ENCODE measurements at places on chromosomes 1 and 21.

DNA sequence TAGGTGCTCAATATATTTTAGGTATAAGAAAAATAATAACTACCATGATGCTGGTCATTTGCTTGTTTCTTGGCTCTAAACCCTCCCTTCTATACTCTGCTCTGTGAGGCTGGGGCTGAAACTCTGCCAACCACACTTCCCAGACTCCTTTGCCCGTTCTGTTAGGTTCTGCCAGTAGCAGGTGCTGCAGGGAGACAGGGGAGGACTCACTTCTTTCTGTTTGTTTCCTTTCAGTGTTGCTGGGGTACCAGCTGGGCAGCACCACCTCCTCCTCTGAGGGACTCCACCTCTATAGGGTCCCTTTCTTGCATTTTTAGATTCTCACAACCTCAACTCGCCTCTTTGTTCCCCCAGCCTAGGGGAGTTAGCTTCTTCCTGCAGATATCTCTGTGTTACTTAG, 17.0 kb upstream of the SH2D2A start:
- DNase-seq, result no peak

- no peak for DNase-seq
These were observed 8.6 kb upstream of the NKAIN1 start for GRCh38 chr1:31248276-31248675.

GRCh38 chr21:33980276-33980916, 64.8 kb upstream of the ATP5PO start:
- DNase-seq, result no peak

- DNase-seq, result no peak
These were observed 6.4 kb upstream of the LORICRIN start for GRCh38 chr1:153253076-153253475.

DNA sequence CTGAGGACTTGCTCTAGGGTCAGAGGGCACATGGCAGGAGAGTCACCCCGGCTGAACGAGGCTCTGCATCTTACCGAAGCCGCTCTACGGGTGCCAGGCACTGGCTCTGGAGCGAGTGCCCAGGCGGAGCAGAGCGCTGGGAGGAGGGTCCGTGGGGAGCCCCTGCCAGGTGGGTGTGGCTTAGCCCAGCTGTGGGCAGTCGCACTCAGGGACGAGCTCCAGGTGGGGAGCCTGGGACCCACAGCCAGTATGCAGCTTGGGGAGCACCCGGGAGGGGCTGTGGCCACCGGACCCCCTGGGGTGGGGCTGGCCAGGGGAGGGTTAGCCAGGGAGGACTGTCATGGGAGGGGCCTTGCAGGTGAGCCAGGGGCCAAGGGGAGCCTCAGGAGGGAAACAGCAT, 3.8 kb downstream of the AGRN start:
- no peak for DNase-seq

GRCh38 chr1:241696815-241697639, 44.9 kb downstream of the WDR64 start:
- no peak for DNase-seq

DNA sequence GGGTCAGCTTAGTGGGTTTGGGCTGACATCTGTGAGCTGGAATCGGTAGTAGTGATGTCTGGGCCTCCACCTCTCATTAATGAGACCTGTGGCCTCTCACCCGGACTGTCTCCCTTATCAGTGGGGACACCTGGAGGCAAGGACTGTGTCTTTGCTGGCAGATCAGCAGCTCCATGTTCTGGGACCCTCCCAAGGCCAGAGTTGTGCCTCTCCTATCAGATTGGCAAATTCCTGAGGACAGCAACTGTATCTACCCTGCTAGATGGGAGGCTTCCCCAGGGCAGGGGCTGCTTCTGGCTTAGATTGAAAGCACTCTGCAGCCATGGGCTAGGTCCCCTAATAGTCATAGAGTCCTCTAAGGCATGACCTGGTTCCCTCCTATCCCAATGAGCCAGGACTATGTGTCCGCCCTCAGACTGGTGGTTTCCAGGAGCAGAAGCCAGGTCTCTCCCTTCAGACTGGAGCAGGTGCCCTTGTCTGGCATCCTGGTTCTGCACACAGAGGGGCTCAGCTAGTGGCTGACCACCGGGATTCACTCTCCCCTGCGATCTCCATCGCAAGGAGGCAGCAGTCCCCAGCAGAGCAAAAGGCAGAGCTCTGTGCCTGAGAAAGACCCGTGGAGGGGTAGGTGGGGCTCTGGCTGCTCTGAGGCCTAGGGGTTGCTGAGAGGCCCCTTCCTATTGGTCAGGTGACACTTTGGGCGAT, 5.8 kb downstream of the DRAXIN start:
- no peak for DNase-seq

GRCh38 chr1:30085811-30086770, 637.3 kb downstream of the MATN1 start:
- DNase-seq, result peak; percentile 63

DNA sequence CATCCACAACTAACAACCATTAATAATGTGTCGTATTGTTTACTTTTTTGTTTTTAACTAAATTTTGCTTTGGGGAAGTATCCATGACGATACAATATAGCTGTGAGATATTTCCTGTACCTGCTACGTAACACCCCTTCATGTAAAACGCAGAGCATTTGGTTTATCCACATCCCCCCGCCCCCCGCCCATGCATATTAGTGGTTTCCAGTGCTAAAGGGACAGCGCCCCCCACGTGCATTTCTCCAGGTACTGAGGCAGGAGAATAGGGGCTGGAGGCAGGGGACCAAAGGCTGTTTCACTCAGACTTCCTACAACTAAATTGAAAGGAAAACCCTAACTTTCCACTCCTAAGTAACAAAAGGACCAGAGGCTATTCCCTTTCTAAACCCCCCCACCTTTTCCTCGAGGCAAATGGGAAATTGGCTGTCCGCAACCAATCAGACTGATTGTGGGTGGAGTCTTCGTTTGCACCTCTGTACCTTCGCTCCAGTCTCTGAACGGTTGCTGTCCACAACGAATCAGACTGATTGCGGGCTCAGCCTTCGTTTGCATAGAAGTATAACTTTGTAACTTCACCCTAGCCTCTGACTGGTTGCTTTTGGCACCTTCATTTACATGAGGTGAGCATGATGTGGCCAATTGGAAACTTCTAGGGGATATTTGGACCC, 12.2 kb upstream of the RIPK4 start:
- DNase-seq, result no peak

- DNase-seq, result no peak
These were observed 243 bp downstream of the ADAM15 start for GRCh38 chr1:155051342-155051776.

DNA sequence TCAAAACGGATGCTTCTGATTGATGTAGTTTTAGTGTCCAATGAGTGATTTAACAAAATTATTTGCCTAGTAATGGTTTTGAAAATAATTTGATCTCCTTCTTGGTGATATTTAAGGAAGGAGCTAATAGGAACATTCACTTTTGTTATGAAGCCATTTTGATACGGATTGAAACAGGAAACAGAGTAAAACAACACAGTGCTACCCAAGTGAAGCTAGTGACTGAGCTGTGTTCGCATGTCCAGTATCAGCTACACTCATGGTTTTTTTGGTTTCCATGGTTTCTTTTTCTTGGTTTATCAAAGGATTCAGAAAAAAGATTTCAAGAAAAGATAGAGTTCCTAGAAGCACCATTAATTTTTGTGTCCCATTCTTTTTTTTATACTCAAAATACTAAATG, 40.1 kb upstream of the PLEKHO1 start:
- no peak for DNase-seq

DNA sequence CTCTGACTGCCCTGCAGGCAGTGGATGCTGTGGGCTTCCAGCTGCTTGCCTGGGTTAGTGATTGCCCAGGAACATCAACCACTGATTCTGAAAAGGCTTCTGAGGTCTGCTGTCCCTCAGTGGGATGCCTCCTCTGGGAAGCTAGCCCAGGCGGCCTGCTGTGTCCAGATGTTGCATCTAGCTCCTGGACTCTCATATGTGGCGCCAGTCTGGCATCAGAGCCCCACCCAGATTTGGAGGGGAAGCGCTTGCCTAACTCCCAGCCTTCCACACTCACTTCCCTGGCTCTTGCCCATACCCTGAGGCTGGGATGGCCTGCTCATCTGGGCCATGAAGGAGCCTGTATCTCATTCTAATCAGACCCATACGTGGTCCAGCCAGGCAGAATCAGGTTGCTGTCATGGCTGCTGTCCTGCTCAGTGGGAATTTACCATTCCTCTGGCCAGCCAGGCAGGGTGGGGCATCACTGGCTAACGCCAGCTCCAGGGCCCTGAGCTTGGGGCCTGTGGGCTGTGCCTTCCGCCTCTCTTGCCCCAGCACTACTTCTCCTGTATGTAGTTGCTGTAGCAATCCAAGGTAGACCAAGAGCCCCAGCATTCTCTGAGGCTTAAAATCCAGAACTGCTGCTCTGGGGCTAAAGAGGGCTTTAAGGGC, 4.1 kb downstream of the CSF1 start:
- DNase-seq, result no peak

GRCh38 chr1:78854556-78854955, 152.0 kb downstream of the ADGRL4 start:
- no peak for DNase-seq

DNA sequence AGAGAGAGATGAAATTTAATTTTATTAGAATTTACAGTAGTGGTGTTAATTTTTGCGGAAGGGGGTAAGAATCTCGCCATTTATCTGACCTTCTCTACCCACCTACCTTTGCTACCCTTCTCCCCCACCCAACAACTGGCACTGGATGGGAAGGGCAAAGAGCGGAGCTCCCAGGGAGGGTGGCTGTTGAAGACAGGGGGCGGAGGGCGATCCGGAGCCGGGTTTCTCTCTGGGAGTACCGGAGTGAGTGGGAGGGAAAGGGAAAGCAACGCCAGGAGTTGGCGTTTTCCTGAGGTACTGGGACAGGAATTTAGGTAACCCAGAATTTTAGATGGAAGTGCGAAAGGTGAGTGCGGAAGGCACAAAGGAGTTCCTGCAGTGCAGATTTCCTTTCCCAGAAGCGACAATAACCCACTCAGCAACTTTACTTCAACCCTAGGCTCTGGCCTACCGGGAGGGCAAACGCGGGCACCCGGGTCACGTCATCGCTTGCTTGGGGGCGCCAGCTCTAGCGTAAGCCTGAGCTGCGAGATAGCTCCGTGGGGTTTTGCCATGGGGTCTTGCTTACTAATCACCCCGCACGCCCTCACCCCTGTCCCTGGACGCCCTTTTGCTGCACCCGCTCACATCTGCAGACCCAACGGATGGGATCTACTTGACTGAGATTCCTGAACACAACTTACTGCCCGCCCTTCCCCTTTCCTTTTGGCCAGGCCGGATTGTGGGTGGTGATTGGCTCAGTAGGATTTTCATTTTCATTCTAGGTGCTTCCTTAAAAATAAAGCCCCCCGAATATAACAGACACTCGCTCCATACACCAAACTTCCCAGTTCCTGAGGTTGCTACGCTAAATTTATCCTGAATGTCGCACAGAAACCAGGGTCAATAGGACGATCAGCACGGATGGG, 413.0 kb upstream of the ESRRG start:
- no peak for DNase-seq

GRCh38 chr1:247966532-247967204, 1.6 kb downstream of the OR2AK2 start:
- DNase-seq, result no peak

- no peak for DNase-seq
These were observed 522.5 kb downstream of the SMYD3 start for GRCh38 chr1:245984390-245985155.

DNA sequence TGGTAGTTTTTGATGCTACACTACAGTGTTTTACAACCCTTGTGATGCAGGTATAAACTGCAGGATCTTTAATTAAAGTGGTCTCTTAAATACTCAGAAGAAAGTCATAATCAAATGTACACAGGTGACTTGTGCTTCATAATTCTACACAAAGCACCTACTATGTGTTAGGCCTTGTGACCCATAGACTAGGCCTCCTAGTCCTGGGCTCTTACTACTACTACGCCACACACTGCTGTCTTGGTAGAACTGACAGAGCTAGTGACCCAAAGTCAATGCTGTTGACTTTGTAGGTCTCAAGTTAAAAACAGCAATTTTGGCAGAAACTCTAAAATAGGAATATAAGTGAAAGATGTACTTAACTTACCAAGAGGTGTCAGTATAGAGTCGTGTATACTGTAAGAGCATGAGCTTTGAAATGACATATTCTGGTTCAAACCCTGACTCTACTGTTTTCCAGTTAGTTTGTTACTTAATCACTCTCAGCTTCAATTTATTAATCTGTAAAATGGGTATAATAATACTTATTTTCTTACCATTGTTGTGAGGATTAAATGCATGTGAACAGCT, 48.6 kb upstream of the LMO4 start:
- DNase-seq, result no peak

GRCh38 chr1:10979483-10979920, 33.0 kb upstream of the TARDBP start:
- DNase-seq, result no peak

- no peak for DNase-seq
These were observed 114.4 kb downstream of the CAMTA1 start for GRCh38 chr1:6899621-6900020.

GRCh38 chr1:119675349-119676345, 27.6 kb upstream of the ZNF697 start:
- DNase-seq, result no peak

GRCh38 chr1:29062157-29062942, 61.4 kb downstream of the TMEM200B start:
- DNase-seq, result no peak

DNA sequence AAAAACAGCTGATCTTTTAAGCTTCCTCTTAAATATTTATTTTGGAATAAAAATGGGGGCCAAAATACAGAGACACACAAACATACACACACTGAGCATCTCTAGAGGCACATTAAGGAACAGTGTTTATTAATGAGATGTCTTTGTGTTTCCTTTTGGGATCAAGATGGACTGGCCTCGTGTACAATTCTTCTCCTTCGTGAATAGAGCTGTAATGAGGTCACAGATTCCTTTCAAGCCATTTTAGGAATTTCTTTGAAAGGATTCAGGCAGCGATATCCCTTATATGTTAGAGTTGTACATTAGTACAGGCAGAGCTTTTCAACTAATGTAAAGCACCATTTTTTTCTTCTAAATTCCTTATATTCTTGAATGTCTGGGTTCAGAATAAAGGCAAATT, 295.7 kb downstream of the CHRM3 start:
- no peak for DNase-seq

- peak; percentile 77 for DNase-seq
These were observed 5.5 kb downstream of the SMPDL3B start for GRCh38 chr1:27940297-27940696.

- DNase-seq, result no peak
These were observed 146.6 kb upstream of the WNT4 start for GRCh38 chr1:22289307-22289995.

GRCh38 chr1:180981596-180982387, 40.9 kb downstream of the STX6 start:
- peak; percentile 67 for DNase-seq

DNA sequence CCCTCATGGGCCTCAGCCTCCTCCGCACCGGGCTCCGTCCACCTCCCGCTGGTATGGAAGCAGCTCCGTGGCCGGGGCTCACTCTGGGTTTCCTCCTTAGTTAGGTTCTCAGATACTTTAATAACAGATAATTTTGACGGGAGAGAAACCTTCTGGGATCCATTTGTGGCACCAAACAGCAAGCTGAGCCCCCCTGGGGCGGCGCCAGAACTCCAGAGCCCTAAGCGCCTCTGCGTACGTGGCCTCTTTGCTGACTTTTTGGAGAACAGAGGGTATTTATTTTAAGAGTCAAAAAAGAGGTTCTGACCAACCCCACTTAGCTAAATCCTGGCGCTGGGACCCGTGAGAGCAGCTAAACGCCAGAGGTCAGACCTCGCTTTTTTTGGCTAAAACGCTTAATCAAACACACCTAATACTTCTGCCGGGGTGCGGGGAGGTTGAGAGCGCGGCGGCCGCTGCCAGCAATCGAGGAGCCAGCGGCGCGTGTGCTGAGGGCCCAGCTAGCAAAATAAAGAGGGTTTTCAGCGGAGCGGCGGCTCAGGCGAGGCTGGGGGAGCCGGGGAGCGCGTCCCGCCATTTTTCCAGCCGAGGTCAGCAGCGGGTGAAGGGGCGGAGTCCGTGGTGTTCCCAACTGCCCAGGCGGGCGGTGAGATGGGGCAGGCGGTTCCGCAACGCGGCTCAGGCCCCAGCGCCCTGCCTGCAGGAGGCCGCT, 171.7 kb downstream of the PRDM16 start:
- DNase-seq, result no peak

Measured in natural killer cell treated with Interleukin-12 subunit alpha and Interleukin-12 subunit beta and Interleukin-15 and Interleukin-18, amount 100 ng/mL, for 72 hours (primary cell).